Stimulated activated CD4-positive, alpha-beta T cell treated with anti-CD3 and anti-CD28 coated beads, Interleukin-2, amount 100 ng/mL, for 24 hours (primary cell): ENCODE measurements at places on chromosomes 13 and 19.

DNA sequence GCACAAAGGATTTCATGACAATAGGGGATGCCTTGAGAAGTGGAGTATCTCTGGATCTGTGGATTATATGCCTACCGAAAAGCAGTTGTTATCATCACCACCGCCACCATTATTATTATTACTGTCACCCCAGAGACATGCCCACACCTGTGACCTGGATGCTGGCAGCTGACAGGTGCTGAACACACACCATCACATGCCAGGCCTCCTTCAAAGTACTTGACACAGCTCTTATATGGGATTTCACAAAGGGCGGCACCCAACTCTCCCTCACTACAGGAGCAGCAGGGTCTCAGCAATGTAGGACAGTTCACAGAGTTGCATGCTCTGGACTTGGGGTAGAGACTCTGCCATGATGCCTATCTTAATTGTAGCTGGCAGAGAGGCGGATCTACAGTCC, 5.6 kb upstream of the GPR42 start:
- no peak for DNase-seq

DNA sequence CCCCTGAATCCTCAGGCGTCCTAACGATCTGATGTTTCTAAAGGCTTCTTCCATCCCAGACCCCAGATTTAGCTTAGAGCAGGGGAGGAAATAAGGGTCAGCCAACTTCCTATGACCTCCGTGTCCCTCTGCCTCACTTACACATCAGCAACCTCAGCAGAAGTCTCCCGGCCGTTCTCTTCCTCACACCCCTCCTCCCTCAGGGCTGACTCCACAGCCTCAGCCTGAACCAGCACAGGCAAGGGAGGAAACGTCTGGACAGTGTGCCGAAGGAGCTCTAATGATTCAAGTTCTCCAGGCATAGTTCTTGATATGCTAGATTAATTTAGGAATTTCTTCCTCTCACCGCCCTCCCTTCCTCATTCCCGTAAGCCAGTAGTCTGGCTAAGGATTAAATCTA, 121.4 kb downstream of the NUFIP1 start:
- DNase-seq = no peak

- DNase-seq = no peak
Observed at GRCh38 chr19:4896372-4896771, 6.3 kb downstream of the ARRDC5 start.

DNA sequence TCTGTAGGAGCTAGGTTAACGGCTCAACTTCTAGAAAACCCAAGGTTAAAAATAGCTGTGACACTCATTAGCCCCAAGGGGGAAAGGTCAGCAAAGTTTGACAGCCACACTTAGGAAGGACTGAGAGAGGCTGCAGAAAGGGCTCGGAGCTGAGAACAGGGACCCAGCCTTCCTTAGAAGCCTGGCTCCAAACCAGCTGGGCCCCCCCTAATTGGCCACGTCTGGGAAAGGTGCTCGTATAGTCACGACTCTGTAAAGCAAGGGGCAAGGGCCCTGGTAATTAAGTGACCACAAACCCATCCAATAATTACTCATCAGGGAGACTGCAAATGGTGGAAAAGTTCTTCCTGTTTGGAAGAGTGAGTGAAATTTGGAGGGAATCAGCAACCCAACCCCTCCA, 90.5 kb downstream of the RNASEH2B start:
- DNase-seq = no peak

DNA sequence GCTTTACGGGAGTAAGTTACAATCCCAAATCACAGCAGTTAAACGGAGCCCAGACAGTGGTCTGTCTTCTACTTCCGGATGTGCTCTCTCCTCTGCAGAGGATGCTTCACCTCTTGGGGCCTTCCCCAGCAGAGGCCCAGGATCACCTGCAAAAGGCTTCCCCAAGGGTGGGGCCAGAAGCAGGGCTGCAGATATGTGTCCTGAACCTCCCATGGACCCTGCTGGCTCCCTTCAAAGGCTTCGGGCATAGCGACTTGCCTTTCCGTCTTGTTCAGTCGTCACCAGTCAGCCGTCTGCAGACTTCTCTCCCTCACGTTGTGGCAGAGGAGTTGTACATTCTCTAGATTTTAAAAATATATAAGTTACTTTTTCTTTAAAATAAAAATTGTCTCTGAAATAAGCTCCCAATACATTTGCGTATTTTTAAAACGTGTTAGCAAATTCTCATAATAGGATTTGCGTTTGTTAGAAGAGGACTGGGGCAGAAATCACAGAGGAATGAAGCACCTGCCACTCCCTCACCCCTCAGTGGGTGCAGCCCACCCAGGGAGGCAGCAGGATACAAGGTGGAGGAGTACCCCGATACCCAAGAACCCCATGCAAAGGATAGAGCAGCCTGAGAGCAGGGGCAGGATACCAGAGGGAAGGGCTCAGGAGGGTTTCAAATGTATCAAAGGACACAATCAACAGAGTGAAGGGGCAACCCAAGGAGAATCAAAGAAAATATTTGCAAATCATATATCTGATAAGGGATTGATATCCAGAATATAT, 22.9 kb upstream of the MEDAG start:
- DNase-seq = no peak

GRCh38 chr13:40503011-40503410, 163.4 kb downstream of the FOXO1 start:
- DNase-seq = no peak

GRCh38 chr13:89310943-89311672, 1639.9 kb downstream of the SLITRK5 start:
- no peak for DNase-seq

DNA sequence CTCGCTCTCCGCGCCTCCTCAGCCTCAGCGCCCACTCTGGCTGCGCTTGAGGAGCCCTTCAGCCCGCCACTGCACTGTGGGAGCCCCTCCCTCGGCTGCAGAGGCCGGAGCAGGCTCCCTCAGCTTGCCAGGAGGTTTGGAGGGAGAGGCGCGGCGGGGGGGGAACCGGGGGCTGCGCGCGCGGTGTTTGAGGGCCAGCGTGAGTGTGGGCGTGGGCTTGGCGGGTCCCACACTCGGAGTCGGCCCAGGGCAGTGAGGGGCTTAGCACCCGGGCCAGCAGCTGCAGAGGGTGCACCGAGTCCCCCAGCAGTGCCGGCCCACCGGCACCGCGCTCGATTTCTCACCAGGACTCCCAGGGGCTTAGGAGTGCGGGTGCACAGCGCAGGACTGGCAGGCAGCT, 1220.9 kb downstream of the PCDH9 start:
- no peak for DNase-seq

GRCh38 chr13:113086031-113086750, 19.4 kb upstream of the F7 start:
- no peak for DNase-seq

GRCh38 chr19:23788411-23788810, 29.7 kb upstream of the ZNF681 start:
- no peak for DNase-seq

DNA sequence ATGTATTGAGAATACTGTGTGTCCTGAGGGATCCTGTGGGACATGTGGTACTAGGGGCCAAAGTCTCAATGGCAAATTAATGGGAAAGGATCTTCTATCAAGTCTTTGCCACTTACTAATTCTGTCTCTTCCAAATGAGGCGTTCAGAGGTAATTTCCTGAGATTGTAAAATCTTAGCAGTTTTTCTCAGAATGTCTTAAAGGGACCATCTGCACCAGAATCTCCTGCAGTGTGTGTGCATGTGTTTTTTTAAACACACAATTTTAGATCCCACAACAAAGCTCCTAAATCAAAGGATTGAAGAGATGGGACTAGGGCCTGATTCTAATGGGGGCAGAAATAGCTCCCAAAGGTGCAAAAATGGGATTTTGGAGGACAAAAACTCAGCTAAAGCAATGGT, 78.2 kb downstream of the MYO16 start:
- no peak for DNase-seq

GRCh38 chr19:7731615-7732014, 295 bp downstream of the CLEC4G start:
- DNase-seq = no peak

DNA sequence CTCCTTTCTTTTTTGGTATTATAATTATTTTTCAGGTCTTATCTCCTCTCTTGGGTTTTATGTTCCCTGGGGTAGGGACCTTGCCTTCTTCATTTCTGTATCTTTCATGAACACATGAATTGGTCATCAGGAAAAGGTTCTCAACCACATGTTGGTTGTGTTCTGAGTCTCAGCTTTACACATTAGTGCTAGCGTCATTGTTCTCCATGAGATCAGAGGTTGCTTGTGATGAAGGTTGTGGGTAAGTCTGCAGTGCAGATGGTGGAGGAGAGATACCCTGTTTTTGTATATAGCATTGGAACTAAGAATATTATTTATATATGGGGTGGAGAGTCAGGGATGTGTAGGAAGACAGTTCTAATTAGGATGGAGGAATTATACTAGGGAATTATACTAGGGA, 24.5 kb upstream of the CEACAM8 start:
- no peak for DNase-seq

GRCh38 chr19:47658431-47659348, 49.8 kb downstream of the BICRA start:
- DNase-seq = no peak

GRCh38 chr13:33541962-33542308, 256.4 kb upstream of the STARD13 start:
- DNase-seq = no peak

DNA sequence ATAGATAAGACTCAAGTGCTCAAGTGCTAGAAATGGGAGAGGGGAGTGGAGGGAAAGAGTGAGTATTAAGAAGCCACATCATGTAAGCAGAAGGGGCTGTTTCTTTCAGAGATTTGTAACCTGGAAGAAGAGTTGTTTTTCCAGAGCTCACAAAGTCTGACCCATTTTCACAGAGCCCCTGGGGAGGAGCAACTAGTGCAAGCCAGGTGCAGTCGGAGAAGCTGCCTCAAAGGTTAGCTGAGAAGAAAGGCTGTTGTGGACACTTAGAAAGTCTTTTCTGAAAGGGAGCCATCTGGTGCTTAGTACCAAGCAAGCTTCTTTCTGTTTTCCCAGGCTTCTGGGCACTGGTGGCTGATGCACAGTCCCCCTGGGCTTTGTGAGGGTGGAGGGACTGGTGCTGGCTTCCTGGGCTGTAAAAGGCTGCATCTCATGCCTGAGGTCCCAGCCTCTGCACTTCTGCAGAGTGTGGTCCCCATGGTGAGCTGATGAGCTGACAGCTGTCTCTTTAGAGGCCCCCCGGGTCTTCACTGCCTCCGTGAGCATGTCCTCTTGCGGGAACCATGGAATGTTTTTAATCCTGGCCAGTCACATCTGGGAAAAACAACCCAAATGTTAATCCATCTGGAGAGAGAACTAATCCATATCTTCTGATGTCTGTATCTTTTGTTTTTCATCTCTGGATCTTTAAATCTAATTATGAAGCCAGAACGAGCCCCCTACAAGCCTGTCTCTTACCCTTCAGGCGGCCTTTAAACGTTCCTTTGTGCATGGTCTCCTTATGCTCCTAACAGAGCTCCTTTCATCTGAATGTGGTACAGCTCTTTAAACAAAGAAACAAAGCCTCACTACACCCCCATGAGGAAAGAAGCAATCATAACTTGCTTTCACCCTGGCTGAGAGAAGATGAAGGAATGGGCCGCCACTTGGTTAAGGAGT, 40.2 kb downstream of the OLFM4 start:
- no peak for DNase-seq

GRCh38 chr13:113138792-113139551, 16.4 kb downstream of the F10 start:
- no peak for DNase-seq

DNA sequence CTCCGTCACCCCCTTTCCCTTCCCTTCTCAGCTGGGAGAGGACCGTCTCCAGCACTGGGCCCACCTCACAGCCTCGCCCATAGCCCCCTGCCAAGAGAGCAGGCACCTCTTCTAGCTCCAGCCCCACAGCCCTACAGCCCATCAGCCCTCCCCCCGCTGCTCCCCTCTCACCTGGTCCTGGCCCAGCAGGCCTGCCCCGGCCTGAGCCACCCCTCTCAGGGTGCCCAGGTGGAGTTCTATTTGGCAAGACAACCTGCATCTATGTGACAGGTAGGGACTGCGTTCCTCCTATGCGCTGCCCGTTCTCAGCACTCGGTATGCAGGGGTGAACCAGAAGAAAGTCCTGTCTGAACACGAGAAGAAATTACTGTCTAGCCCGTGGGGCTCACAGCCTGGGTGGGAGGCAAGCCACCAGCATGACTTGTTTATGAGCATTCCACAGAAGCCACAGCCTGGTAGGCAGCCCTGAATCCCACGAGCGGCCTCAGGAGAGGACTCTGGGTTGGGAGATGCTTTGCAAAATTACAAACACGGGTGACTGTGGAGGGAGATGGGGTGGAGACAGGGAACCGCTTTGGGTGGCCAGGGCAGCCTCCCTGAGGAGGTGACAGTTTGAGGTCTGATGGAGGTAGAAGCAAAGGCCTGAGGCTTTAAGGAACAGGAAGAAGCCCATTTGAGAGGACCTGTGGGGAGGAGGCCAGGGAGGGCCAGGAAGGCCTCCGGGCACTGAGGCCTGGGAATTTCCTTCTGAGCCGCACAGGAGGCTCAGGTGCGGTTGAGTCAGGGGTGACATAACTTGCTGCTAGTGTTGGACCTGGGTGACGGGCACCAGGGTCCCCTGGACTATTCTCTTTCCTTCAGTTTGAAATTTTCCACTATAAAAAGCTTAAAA, 1.2 kb upstream of the PLEKHF1 start:
- no peak for DNase-seq

DNA sequence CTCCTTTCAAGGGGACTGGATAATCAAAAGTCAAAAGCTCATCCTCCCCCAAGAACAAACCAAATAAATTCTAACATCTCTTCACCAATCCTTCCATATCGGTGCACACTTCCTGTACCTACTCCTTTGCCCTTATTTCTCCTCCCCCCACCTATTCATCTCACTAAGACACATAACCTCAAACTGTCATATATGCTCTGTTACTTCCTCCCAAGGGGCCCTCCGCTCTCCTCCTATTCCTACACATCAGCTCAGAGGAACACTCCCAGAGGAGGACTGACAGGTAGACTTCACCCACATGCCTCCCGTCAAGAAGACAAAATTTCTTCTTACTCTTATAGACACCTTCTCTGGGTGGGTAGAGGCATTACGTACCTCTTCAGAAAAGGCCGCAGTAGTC, 48.1 kb downstream of the ZNF93 start:
- no peak for DNase-seq

DNA sequence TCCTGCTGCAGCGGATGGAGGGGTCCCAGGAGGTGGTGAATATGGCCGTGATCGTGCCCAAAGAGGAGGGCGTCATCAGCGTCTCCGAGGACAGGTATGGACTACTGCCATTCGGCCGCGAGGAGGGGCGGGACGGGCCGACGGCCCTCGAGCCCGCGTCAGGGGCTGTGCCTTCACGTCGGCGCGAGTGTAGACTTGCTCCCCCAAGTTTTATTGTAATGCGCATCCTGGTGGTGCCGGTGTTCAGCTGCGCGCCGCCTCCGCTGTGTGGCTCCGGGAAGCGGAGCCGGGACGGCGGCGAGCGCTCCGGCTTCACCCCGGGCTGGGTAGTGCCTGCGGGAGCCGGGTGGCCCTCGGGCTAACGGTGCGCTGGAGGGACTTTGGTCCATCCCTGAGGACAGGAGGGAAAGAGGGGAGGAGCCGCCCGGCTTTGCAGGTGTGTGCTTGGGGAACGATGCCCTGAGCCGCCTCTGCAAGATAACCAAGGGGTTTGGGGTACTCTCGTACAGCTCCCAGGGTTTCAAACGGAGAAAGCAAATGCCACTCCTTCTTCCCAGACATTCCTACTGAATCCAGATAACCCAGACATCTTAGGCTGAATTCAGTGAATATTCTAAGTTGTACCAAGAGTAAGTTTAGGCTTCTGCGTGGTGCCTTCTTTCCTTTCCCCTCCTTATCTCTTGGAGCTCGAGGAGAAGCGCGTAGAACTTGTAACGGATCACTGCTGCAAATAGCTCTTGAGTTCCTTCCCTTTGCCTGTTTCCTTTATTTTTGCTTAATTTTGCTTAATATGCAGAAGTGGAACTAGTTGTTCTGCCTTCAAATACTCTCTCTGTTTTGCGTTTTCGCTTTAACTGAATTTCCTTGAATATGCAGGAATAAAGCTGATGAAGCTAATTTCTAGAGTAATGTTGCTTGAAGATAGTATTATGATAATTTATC, 740 bp downstream of the WDFY2 start:
- DNase-seq = peak; percentile 67
